ENCODE measurements at places on chromosomes 7 and 10.

- DNase-seq: no peak
These were observed 134.3 kb downstream of the ACTR3B start for GRCh38 chr7:152893801-152894294.

- no peak for DNase-seq
These were observed 400.1 kb downstream of the TNS3 start for GRCh38 chr7:47181746-47182361.

- no peak for DNase-seq
These were observed 69.0 kb upstream of the RSBN1L start for GRCh38 chr7:77627309-77627676.

DNA sequence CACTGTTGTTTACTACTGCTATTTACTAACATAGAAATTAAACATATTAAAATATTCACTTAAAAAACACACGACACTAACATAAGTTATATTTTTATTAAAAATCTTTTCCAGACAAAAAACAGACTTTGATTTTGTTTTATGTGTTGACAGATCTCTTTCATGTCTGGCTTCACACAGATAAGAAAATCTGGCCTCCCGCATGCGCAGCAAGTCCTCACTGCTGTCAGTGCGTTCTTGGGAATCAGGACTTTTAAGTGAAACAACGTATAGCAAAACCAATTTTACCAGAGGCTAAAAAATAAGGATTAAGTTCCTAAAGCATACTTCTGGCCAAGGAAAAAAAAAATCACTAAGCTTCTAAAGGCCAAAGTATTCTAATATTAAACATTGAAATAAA is 1.2 kb upstream of the IDI1 start:
- DNase-seq: no peak

GRCh38 chr10:6247041-6247712 is 44.4 kb downstream of the PFKFB3 start:
- DNase-seq: no peak

DNA sequence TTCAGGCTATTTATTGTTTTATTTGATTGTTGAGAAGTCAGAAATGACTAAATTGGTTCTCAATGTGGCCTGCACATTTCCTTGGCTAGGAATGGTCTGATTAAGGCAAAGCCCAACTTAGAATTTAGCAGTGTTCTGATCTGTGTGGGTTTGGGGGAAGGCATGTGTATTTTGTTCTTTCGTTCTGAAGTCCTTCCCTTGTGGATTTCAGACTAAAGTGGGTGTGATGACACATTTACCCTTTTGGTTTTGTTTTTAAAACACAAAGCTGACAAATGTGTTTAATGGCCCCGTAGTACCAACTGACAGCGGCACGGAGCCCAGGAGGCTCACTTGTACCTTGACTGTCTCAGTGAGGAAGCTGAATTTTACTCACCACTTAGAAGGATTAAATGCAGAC is 452.3 kb upstream of the GALNT17 start:
- DNase-seq: no peak

DNA sequence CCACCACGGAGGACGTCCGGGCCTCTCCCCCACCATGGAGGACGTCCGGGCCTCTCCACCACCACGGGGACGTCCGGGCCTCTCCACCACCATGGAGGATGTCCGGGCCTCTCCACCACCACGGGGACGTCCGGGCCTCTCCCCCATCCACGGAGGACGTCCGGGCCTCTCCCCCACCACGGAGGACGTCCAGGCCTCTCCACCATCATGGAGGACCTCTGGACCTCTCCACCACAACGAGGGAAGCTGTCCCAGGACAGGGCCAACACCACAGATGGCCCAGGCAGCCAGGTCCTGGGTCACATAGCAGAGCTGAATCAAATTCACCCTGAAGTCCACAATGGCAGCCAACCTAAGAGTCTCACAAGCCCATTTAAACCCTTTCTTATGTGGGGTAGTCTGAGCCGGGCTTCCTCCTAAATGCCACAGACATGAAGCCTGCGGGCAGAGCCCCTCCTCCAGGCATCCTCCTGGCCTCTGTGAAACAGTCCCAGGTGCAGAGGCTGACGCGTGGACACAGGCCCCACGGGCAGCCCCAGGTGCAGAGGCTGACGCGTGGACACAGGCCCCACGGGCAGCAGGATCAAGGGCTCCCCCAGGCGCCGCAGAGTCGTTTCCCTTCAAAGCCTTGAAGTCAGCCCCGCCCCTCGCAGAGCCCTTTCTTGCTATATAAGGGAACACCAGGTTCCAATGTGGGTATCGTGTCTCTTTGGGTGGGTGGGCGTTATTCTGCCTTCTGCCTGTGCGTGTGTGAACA is 47.0 kb downstream of the FOXL3 start:
- DNase-seq: no peak

- peak; percentile 22 for DNase-seq
These were observed 86.8 kb downstream of the ANKRD7 start for GRCh38 chr7:118311121-118311836.

- DNase-seq: no peak
These were observed 83.9 kb downstream of the FGFR2 start for GRCh38 chr10:121514141-121514865.

- no peak for DNase-seq
These were observed 67.0 kb upstream of the HPS1 start for GRCh38 chr10:98513704-98514103.

GRCh38 chr10:108612485-108612884 is 1310.8 kb downstream of the XPNPEP1 start:
- DNase-seq: no peak

GRCh38 chr7:151289891-151290290 is 41.4 kb upstream of the SMARCD3 start:
- DNase-seq: no peak

DNA sequence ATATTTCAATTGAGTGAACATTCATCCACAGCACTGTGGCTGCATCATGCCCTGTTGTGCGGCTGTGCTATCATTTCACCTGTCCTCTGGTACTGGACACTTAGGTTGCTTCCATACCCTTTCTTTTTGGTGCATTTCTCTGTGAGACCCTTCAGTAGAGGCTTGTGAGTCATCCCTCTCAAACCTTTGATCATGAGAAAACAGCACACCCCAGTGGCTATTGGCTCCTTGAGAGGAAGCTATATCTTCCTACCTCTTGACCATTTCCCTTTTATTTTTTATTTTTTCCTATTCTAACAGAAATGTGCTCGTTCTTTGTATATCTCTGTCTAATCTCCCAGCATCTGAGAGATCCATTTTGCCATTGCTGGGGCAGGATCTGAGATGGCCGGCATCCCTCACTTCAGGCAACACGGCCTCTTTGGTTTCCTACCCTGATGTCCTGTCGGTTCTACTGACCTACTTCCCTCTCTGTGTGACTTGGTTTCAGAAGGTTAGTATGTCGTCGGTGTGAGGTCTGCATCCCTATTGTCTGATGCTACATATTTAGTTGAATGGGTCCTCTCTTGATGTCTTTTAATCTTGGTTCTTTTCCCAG is 23.8 kb upstream of the PIK3AP1 start:
- no peak for DNase-seq

GRCh38 chr10:70053218-70053840 is 683 bp downstream of the MACROH2A2 start:
- no peak for DNase-seq

DNA sequence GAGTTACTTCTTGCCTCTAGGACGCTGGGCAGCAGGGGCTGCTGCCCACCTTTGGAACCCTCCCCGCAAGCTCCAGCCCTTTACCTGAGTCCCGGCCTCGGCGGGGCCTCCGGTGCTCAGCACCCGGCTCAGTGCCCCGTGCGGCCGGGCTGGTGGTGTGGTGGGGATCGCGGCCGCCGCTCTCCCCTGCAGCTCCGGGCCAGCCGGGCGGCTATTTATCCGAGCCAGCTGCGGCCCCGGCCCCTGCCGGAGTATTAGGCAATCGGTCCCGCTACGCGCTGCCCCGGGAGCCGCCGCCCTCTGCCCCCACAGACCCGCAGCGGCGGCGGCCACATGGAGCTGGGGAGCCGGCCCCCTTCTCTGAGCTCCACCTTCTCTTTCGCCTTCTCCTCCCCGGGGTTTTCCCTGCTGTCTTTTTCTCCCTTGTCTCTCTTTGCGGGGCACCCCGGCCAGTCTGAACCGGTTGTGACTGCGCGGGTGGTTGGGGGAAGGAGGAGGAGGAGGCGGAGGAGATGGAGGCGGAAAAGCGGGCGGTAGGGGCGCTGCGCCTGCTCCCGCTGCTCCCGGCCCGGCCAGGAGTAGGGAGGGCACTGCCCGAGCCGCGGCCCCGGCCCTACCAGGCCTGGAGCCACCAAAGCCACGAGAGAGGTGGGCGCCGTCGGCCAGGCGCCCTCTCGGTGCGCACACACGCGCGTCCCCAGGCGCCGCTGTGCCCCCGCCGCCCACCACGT is at the start of gene SLC16A9:
Gene SLC16A9, minus strand, starts transcription at position 456 of the 731 bp plus-strand sequence. CDS start 25,559 bp downstream, outside the sequence.
- no peak for DNase-seq

DNA sequence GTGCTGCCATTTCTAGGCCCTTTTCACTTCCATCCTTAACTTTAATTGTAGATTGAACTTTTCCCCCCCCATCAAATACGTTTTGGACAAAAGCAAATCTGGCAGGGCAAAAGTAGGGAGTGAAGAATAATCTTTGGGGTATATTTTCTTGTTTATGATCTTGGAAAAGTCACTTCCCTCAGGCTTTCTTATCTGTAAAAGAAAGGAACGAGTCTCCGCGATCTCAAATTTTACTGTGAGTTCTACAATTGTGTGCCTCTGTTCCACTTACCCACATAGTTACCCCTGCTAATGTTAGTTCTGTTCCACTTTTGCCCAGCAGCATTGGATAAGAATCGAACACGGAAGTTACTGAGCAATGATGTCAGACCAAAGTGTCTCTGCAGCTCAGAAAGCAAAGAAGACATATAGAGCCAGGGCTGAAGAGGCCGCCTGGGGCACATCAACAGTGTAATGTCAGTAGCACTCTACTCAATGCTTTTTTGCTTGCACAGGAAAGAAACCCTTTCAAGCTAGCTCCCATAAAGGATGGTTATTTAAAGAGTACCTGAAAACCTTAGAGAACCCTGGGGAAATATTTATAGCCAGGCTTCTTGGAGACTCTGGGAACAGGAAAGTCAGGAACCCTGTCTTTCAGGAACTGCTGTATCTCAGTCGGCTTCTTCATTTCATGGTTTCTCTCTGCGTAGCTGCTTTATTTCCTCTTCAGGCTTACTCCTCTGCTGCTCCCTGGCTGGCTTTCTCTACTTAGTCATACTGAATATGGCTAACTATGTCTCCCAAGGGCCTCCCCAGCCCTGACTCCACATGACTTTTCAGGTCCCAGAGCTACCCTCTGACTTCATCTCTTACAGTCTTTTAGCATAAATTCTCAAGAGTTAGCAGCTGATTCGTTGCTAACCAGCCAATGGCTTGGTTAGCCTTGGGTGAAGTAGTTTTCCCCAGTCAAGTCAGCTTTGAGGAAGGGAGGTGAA is 123.7 kb upstream of the FAM3C start:
- no peak for DNase-seq

GRCh38 chr10:63150745-63151144 is 17.6 kb downstream of the NRBF2 start:
- no peak for DNase-seq

- no peak for DNase-seq
These were observed 44.4 kb downstream of the ATXN7L1 start for GRCh38 chr7:105831824-105832535.

DNA sequence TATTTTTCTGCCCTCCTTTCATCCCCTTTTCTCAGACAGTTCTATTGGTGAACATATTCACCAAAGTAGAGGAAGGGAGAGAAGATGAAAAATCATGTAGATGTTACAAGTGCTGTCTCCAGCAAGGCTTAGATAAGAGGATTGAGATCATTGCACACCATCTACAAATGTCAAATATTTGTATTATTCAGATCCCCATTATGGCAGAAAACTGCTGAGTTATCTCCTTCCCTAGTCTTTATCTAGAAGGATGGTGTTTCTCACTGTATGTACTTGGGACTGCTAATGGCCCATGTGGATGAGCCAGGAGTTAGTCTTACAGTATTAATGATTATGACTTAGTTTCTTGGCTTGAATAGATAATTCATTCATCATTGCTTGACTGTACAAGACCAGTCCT is 147.2 kb upstream of the EEPD1 start:
- DNase-seq: no peak

- no peak for DNase-seq
These were observed 24.3 kb downstream of the IL6 start for GRCh38 chr7:22751341-22751740.
